ENCODE measurements at places on chromosomes 3 and 15.
A peak's percentile ranks its signal among the peaks of the same experiment; 100 is the strongest.

DNA sequence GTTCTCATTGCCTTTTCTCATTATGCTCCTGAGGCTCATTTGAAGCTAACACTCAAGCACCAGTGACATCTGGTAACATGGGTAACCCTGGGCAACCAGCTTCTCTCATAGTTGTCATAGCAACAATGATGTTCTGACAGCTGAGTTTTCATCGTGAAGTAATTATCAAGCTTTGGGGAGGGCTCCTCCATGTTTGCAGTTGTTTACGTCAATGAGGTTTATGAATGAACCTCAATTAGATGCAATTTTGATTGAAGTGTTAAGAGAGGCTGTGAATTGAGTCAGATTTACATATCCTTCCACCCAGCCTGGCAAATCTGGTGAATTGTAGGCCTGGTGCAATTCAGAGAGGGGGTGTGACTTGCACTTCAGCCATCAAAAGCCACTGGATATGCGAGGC is 119.3 kb upstream of the CHD2 start:
- no peak for DNase-seq

- no peak for DNase-seq
Measured at GRCh38 chr15:81859737-81860516, 185.9 kb downstream of the MEX3B start.

DNA sequence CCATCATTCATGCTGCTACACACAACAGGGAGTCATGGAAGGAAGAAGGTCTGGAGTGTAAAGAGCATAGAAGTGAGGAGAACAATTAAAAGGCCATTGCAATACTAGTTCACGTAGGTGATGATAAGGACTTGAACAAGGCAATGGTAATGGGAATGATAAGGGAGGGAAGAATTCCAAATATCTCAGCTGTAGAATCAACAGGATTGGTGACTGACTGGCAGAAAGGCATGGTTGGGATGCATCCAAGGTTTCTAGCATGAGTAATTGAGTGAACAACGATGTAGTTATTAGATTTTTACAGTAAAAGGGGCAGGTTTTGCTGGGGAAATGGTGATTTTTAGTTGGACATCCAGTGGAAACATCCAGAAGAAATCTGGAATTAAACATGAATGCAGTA is 2.4 kb upstream of the SEC62 start:
- DNase-seq = no peak

GRCh38 chr3:14082108-14082657 is 42.5 kb downstream of the CHCHD4 start:
- no peak for DNase-seq

- no peak for DNase-seq
Measured at GRCh38 chr3:127749361-127749760, 73.0 kb downstream of the MGLL start.

- no peak for DNase-seq
Measured at GRCh38 chr15:59063042-59063441, 41.9 kb upstream of the CCNB2 start.

DNA sequence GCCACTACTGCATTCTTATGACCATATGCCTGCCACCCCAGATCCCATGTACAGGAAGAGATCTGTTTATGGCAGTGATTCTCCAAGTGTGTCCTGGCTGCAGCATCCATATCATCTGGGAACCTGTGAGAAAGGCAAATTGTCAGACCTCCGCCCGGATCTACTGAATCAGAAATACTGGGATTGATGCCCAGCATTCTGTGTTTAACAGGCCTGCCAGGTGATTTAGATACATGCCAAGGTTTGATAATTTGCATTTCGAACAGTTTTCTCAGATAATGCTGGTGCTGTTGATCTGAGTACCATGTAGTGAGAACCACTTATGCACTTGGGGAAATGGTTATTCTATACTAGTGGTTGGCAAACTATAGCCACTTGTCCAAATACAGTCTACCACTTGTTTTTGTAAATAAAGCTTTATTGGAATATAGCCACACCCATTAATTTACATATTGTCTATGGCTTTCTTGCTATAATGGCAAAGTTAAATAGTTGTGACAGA is 165.4 kb downstream of the SSR3 start:
- no peak for DNase-seq

DNA sequence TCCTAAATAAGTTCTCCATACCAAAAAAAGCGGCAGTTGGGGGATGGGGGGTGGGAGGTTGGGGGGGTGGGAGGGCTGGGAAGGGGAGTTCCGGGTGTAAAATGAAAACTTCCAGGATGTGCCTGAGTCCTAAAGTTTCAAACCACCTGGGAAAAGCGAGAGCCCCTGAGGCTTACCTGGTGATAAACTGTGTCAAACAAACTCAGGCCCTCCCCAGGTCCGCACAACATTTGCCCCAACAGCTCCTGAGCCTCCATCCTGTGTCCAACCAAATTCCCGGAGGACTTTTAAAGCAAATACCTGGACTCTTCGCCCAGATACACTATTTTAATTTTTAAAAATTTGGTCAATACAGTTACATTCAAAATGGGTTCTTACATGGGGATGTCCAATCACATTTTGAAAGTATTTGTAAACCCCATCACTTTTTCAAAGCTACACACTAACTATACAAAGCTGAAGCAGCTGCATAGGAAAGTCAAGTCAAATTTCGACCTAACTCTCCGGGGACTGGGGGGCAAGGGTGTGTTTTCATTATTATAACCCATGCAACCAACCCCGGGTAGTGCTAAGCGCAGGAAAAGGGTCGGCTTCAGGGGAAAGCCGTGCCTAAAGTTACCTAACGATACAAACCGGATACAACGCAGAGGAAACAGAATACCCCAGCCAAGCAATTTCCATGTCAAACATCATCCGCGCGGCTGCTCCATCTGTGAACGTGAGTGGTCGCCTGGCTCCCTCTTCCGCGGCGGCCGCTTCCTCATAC is 685 bp upstream of the FOXB1 start:
- no peak for DNase-seq

DNA sequence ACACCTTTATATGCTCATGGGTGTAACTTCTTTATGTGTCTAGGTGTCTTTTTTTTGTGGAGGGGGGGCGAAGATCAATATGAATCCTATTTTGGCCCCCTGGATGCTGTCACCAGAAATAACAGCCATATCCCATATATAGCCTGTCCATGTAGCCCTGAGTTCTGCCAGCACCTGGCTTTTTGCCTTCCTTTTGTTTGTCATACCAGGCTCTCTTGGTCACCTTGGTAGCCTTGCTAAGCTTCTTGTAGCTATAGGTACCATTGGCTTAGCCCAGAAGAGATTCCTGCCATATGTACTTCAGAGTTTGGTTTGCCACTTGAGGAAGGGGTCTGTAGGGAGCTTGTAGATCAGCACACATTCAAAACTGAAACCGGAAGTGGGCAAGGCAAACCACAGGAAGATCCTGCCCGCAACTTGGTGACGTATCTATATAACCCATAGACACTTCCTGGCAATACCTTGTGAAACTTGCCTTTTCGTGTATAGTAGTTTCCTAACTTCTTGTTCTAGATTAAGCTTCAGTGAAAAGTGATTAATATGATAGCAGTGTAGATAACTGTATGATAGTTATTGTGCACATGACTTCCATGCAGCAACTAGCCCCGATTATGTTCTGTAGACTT is 11.9 kb downstream of the RASA2 start:
- peak; percentile 95 for DNase-seq

DNA sequence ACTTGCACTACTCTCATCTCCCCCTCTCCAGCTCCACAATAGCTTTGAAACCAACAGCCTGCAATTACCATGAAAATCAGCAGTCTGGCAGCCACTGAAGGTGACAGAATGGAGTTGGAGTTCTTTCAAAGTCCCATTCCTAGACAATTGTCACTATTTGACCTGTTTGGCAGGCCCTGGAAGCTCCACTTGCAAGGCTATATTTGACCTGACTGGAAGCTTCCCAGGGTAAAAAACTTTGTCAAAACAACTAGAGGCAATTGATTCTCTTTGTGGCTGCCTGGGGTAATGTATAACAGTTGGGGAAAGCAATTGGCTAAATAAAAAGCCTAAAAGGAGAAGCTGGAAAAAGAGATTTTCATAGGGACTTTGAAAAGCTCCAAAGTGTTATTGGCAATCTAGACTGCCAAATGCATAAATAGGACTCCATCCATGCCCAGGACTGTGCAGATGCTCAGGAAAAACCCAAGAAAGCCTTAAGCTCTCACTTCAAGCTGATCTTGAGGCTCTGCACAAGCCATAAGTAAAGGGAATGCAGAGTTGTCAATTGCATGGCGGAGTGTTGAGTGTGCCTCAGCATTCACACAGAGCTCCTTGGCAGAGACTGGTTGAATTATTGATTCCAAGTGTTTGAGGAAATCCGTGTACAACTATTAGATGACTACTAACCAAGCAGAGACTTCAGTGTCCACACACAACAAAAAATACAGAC is 18.3 kb downstream of the GREM1 start:
- DNase-seq = no peak

GRCh38 chr3:183911763-183912506 is 27.3 kb upstream of the PARL start:
- DNase-seq = no peak

GRCh38 chr15:71444032-71444810 is 328.9 kb downstream of the THSD4 start:
- DNase-seq = no peak

- DNase-seq = no peak
Measured at GRCh38 chr3:183481582-183481981, 53.2 kb upstream of the MCF2L2 start.

DNA sequence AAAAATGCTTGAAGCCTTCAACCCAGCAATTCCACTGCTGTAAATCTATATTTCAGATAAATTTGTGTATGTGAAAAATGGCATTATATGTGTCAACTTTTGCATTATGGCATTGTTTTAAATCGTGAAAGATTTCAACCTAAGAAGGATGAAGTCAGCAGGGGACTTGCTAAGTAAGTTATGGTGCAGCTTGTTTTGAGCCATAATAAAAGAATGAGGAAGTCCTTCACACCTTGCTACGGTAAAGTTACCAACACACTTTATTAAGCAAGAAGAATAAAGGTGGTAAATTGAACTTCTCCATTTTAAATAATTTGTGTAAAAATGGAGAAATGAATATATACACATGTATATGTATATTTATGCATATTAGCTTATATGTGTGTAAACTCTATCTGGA is 371.4 kb downstream of the ROBO2 start:
- DNase-seq = no peak

DNA sequence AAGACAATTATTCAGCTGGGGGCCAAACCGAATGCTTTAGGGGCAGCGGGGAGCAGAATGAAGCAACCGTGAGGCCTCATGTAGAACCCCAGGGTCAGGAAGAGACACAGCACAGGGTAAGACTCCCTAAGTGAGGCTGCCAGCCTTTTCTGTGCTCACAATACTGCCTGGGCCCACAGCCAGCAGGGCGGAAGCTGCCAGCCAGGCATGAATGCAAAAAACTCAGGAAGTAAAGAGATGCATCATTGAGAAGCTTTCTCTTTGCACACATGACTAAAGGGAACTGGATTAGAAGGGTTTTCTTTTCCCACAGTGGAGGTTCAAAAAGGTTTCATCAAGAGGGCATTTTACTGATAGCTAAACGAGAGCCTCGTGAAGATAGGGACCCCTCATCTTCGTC is 33.3 kb downstream of the CA12 start:
- DNase-seq = no peak

DNA sequence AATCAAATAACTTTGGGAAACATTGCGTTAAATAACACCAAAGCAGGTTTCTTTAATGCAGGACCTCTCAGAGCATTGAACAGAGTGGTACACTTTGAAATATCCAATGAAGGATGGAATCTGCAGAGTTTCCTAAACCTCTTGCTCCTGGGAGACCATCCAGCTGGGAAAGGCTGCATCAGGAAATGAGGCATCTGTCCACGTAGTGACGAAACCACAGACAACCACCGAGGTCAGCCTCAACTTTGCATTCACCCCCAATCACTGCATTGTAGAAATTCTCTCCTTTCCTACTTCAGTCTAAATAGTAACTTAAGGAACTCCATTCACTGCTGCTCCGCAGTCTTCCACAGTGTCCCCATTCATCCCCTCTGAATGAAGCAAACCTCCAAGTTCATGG is 41.5 kb upstream of the CDV3 start:
- DNase-seq = no peak

DNA sequence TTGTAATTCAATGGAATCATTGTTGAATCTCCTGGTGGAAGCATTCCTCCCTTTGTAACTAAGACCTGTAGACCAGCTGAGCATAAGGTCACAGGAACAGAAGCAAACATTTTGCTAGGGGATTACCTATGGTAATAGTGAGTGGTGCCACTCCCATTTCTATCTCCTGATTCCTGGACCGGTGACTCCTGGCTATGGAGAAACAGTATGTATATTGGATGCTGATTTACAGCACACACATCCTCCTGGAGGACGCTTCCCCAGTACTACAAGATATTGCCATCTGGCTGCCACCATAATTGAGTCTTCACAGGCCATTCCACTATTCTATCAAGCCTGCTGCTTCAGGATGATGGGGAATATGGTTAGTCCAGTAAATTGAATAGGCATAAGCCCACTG is 33.3 kb upstream of the XCR1 start:
- DNase-seq = no peak

DNA sequence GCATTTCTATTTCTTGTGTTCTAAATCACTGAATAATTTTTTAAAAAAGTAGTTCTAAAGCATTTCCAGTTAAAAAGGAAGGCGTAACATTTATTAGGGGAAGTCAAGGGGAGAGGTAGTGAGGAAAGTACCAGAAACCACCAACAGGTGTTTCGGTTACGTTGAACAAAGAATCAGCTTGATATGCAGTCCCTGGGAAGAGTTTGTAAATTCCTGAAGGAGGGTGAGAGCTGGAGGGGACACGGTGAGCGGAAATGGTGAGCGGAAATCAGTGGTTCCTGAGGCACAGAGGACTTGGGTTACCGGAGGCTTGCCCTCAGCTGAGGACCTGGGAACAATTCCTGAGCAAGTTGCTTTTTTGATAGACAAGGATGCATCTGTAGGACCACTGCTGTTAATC is 17.8 kb downstream of the MAP2K1 start:
- DNase-seq = no peak

GRCh38 chr3:177835917-177836316 is 638.6 kb upstream of the TBL1XR1 start:
- no peak for DNase-seq

DNA sequence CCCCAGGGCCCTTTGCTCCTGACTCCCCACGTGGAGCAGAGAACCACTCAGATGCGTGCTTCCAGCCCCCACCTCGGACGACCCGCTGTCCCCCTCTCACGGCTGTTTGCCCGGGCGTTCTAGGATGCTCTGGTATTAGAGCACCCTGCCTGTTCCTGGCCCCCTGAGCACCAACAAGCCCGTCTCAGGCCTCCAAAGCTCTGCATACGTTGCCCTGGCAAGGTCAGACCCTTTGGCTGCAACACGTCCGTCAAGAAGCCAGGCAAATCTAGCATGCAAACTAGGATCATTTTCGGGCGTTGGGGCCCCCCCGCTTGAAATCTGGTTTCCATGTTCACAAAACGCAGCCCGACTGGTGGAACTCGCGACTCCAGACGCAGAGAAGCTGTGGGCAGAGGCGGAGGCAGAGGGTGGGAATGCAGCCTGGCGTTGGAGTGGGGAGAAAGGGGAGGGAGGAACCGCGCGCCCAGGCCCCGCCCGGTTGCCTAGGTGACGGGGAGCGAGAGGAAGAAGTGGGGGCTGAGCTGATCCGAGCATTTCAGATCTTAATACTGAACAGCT is 86.2 kb upstream of the PIAS1 start:
- peak; percentile 1 for DNase-seq
